Stimulated activated CD4-positive, alpha-beta T cell treated with anti-CD3 and anti-CD28 coated beads, Interleukin-1b, Interleukin-23, amount 100 ng/mL, for 48 hours (primary cell): ENCODE measurements at places on chromosomes 3 and 15.

- DNase-seq = no peak
Measured at GRCh38 chr3:81484520-81484919, 276.9 kb downstream of the GBE1 start.

GRCh38 chr3:45923755-45924154, 19.5 kb upstream of the CXCR6 start:
- DNase-seq = no peak

- no peak for DNase-seq
Measured at GRCh38 chr3:133301194-133301593, 98.7 kb upstream of the BFSP2 start.

DNA sequence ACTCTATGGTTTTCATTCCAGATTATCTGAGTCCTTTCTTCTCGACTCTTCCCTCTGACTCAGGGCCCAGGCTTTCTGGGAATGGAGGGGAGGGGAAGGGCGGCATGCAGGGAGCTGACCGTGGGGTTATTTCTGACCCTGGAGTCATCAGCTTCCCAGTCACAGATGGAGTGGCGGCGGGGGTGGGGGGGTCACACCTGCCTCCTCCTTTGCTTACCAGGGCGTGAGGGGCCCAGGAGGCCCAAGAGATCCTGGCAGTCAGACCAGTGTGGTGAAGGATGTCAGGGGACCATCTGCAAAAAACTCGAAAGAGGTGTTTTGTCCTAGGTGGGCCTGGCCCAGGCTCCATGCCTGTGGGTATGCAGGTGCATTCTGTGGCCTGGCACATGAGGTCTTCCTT, 996 bp upstream of the XIRP1 start:
- DNase-seq = no peak

- DNase-seq = no peak
Measured at GRCh38 chr3:183427196-183427875, 1.1 kb downstream of the MCF2L2 start.

DNA sequence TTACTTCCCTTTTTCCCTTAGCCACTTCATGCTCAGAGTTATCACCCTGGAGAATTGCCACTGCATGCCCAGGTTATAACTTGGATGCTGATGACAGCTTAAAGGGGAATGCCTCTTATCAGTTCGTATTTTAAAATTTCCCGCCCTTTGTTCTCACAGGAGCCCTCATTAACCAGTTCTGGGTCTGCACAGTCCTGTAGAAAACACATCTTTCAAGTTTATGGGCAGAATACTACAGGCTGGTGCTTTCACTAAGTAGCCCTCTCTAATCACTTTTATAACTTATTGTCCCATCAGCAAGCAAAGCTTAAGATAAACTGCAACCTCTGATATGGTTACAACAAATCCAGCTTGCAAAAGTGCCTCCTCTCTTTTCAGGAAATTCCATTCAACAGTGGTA, 587.3 kb upstream of the UBE2E2 start:
- DNase-seq = no peak

DNA sequence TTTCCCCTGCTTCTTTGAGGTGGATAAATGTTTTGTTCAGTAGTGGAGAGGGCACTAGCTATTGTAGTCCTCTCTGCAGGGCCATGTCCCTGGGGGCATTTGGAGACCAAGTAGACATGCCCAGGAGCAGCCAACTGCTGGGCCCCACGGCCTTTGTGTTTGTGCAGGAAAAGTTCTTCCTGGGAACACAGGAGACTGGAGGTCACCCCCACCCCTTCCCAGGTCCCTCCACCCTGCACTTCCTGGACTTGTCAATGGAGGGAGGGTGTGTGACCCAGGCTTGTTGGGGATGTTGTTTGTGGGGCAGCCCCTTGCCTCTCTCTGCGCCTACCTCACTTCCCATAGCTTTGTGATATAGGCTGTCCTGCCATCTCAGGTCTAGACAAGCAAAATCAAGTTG, 317.0 kb upstream of the LRRFIP2 start:
- no peak for DNase-seq

- DNase-seq = no peak
Measured at GRCh38 chr3:65893631-65894030, 145.1 kb downstream of the MAGI1 start.

- no peak for DNase-seq
Measured at GRCh38 chr15:72382146-72382545, 6.3 kb upstream of the HEXA start.

GRCh38 chr3:13053420-13053819, 19.8 kb downstream of the IQSEC1 start:
- no peak for DNase-seq

DNA sequence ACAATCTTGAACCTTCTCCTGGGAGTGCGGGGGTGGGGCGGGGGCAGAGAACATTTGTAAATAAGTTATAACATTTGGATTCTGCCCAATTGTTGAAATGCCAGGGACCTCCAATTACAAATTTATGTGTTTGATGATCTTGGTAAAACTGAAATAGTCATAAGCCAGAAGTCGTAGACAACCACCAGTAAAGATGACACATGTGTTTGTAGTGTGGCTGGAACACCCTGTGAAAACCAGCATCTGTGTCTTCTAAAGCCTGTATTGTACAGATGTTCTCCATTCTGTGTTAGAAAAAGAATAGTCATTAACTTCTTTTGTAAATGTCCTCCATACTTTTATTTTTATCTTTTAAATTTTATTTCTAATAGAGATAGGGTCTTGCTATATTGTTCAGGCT, 61.8 kb downstream of the ARIH1 start:
- DNase-seq = no peak

DNA sequence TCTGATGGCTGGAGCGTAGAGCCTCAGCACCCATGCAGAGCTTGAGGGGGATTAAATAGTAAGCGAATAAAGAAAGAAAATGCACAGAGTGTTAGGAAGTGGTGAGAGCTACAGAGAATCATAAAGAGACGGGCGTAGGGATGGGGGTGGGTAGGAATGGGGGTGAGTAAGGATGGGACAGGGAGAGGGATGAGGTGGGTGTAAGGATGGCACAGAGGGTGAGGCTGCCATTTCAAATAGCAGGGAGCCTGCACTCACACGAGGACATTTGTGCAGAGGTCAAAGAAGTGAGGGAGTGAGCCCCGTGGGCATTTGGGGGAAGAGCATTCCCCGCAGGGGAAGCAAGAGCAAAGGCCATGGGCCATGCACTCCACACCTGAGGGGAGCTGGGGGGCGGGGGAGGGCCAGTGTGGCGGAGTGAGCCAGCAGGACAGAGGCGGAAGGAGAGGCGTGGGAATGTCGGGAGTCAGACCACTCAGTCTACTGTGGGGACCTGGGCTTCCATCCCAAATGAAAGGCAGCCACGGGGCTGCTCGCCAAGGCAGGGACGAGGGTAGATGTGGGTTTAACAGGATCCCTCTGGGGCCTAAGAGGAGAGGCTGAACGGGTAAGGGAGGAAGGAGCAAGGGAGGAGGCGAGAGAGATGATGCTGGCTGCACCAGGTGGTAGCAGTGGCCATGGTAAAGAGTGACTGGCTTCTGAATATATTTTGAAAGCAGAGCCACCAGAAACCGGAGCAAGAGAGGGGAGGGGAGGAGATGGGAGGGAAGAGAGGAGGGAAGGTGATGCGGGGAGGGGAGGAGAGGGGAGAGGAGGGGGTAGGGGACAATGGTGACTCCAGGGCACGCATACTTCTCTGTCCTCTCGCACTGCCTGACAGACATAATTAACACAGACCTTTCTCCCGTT, 35.2 kb upstream of the SLC6A6 start:
- no peak for DNase-seq

GRCh38 chr3:38264353-38264771, 1.2 kb upstream of the SLC22A13 start:
- no peak for DNase-seq

GRCh38 chr15:75114796-75115195, 86.9 kb upstream of the C15orf39 start:
- DNase-seq = no peak

DNA sequence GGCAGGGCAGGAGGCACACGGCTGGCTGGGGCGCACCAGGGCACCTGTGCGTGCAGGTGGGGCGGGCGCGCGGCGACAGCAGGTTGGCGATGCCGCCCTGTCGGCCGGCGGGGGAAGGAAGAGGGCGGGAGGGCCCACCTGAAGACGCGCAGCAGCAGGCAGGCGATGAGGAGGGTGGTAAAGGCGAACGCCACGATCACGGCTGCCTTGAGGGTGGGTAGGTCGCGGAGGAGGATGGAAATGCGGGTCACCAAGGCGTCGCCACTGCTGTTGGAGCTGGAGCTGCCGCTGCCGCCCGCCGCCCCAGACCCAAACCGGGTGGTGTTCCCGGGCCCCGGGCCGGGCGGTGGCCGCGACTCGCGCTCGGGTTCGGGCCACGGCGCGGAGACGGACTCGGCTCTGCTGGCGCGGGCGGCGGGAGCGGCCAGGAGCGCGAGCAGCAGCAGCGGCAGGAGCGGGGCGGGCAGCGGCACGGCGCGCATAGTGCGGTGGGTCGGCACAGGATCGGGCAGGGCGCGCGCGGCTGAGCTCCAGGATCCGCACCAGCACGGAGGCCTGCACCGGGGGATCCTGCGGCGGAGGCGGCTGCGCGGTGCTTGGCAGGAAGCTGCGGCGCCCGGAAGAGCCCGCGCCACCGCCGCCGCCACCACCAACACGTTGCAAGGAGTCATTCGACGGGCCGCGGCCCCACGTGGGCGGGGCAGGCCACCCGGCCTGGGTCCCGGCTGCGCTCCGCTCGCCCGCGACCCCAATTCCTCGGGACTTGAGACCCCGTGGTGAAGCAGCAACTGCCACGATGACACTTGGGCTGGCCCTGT, at the start of gene FAM174B:
Gene FAM174B, minus strand, starts transcription at position 598 of the 818 bp plus-strand sequence.
- DNase-seq = peak; percentile 47

DNA sequence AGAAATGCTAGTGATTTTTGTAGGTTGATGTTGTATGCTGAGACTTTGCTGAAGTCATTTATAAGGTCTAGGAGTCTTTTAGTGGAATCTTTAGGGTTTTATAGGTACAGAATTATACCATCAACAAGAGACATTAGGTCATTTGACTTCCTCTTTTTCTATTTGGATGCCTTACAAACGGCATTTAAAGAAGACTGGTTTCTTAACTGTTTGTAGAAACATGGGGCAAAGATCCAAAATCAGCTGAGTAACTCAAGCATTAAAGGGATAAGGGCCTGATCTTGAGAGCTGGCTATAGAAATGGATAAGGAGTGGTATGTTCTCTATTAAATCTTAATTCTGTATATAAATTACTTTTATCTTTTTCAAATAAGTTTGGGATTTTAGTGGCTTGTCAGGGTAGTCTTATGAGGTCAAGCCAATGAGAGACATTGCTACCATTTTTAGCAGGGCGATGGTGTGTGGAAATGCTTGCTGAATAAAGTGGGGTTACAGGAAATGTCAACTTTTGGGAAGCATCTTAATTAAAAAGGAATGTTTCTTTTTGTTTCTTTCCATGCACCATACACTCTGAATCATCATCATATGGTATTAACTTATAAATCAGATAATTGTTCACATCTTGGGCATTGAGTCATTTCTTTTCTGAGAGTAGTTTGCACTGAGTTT, 197.7 kb upstream of the GBE1 start:
- DNase-seq = no peak

DNA sequence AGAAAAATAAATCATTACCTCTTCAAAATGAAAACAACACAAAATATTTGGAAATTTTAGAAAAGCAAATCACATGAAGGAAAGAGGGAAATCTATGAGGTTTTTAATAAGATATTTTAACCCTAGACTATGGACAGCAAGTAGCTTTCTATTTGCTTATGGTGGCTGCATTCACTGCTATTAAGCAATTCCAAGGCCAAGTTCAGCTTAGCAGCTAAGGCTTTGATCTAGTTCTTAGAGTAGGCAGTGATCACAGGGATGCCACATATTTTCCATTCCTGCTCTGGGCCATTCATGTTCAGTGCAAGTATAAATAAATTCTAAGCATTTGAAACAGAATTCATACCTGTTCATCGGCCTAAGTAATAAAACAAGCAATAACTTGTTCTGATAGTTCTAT, 235.3 kb downstream of the CDIN1 start:
- no peak for DNase-seq

GRCh38 chr15:93981706-93982105, 249.7 kb upstream of the MCTP2 start:
- DNase-seq = no peak

DNA sequence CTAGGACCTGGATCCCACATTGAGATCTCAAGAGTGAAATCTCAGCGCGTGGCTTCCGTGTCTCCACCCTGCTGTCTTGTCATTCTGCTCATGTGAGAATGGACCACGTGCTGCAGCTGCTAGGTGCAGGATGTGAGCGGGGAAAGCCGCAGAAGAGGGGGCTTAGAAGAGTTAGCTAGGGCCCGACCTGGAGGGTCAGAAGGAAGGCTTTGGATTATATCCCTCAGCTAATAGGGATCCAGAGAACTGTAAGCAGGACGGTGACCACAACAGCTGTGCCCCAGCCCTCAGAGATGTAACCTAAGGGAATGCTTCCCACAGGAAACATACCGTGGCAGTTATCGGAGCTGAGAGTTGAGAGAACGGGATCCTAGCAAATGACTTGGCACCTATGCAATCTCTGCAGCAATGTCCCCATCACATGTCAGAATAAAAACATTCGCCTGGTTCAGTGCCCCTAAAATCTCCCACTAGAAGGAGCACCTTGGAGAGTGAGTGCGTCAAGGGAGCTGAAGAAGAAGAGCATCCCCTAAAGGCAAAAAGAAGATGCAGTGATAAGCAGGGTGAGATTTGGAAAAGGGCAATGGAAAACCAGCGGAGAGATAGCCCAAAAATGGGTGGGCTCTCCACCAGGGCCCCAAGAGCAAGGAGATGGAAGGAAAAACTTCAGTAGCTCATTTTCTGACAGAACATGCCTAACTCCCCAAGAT, 76.9 kb upstream of the ST8SIA2 start:
- no peak for DNase-seq

- DNase-seq = no peak
Measured at GRCh38 chr3:61645148-61645547, 83.8 kb downstream of the PTPRG start.

- no peak for DNase-seq
Measured at GRCh38 chr15:42832576-42832975, 88.0 kb downstream of the TTBK2 start.

DNA sequence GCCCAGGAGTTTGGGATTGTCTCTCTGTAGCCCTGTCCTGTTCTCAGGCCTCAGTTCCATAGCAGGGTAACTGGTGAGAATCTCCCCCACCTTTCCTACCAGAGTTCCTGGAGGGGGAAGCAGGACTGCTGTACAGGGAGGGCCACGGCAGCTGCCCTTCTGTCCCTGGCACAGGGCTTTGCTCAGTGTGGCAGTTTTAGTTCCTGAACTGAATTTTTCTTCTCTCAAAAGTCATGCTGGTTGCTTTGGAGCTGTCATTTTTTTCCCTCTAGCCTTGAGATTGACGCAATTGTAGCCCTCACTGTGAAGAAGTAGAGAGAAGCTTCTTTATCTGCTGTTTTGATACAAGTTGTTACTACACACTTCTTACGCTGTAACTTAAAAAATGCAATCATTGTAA, 55.5 kb downstream of the TPRG1 start:
- DNase-seq = no peak

GRCh38 chr3:197494366-197495058, 61.3 kb downstream of the BDH1 start:
- no peak for DNase-seq
